ENCODE measurements at places on chromosomes 1 and 21. TPM values are rescaled to one million over a fixed set of nuclear protein-coding genes. Genes with fewer than 3 reads are reported as not detected.

DNA sequence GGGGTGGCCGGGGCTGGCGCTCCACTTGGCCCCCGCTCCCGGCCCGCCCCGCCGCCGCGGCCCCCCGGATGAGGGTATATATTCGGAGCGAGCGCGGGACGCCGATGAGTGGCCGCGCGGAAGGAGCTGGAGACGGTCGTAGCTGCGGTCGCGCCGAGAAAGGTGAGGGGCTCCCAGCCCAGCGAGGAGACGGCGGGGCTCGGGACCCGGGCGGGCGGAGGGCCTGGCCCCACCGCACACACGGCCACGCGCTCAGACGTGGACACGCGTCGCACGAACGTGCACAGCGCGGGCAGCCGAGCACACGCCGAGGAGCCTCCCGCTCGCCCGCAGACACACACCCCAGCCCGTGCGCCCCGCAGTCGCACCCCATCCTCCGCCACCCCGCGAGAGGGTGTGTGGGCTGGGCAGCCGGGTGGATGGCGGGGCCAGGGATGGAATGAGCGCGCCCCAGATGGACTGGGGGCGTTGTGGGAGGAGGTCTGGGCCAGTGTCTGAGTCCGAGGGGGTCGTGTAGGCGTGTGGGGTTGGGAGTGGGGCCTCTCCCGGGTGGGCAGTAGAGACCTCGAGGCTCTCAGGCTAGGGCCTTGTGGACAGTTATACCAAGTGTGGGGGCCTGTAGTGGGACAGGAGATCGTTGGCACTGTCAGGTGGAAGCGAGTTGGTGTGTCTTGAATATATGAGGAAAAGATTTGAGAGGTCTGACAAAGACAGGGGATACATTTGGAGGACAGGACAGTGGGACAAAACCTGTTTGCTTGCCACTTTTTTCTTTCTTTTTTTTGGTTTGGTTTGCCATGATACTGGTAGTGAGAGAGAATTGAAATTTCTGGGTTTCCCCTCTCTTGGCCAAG lies at the start of gene UAP1:
Gene UAP1 (plus strand): TSS at position 107 of the 854 bp plus-strand sequence. CDS start 4,347 bp downstream, outside the sequence.
- DNase-seq: no peak

DNA sequence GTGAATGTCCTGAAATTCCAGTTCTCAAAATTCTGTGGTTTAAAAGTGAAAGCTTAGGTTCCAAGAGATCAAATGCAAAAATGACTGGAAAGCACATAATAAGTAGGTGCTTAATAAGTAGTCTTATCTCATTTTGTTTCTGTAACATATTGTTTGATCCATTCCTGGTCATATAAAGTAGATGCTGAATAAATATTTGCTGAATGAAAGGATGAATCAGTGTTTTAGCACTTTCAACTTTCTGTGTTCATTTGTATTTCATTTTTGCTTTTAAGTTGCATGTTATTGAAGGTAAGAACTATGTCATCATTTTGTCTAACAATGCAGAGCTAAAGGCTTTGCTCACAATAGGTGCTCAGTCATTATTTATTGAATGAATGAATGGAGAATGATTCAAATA lies 6.3 kb downstream of the MAST2 start:
- DNase-seq: no peak

Gene PKP1
- polyA plus RNA-seq: 169 TPM

- DNase-seq: no peak
Observed at GRCh38 chr1:1050577-1051052, 23.5 kb downstream of the RNF223 start.

Gene EDEM3
- polyA plus RNA-seq: 23.6 TPM

- DNase-seq: no peak
Observed at GRCh38 chr21:26194326-26194725, 23.8 kb upstream of the APP start.

Gene TP53BP2
- 14.8 TPM for polyA plus RNA-seq

GRCh38 chr1:17594026-17594425 lies 54.5 kb downstream of the ARHGEF10L start:
- DNase-seq: no peak

Gene NRAS
- polyA plus RNA-seq: 24.5 TPM

- no peak for DNase-seq
Observed at GRCh38 chr1:101086783-101087182, 61.2 kb upstream of the DPH5 start.

DNA sequence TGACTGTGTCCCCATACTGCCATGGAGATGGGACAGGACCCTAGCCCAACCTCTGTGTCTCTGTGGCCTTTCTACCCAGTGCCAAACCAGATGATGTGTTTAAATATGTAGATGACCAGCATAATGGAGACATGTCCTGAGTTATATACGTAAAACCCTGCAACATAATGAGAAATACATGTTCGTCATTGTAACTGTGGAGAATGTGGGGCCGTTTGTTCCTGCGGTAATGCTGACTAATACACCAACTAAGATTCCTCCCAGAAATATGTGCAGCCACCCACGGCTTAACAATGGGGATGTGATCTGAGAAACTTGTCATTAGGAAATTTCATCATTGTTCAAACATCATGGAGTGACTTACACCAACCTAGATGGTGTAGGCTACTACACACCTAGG lies 71.7 kb upstream of the SIM2 start:
- DNase-seq: no peak

- DNase-seq: no peak
Observed at GRCh38 chr1:81151206-81151605, 649.5 kb upstream of the ADGRL2 start.

Gene FTCD
- not detected for polyA plus RNA-seq

DNA sequence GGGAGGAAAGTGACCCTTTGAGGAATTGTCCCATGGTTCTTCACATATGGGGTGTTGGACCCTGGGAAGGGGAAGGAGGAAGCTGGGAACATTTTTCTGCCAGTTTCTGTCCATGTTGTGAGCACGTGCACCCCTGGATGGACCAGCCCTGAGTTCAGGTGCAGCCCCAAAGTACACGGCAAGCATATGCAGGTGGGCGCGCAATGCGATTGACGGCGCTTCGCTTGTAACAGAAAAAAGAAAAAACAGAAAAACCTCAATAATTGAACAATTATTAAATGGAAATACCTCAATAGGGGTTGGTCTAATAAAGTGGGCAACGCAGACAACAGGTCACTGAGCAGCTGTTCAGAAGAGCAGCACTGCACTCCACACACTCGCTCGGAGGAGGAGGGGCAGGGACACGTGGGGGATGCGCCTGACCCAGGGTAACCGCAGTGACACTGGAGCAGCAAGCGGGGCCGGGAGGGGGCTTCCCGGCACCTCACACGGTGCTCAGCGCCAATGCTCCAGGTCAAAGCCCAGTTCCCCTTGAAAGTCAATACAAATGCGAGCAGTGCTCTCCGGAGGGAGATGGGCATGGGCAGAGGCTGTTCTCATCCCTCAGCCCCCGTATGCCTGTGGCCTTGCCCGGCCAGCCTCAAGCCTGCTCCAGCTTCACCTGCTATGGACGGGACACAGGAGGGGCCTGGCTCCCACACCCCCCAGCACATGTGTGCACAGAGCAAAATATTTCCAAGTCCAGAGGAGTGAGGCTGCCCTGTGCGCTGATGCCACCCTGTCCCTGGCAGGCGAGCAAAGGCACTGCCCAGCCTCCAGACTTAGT lies 6.6 kb upstream of the ACTRT2 start:
- DNase-seq: no peak

- no peak for DNase-seq
Observed at GRCh38 chr1:36572906-36573305, 90.2 kb upstream of the CSF3R start.

Gene GUCA2A
- polyA plus RNA-seq: not detected

DNA sequence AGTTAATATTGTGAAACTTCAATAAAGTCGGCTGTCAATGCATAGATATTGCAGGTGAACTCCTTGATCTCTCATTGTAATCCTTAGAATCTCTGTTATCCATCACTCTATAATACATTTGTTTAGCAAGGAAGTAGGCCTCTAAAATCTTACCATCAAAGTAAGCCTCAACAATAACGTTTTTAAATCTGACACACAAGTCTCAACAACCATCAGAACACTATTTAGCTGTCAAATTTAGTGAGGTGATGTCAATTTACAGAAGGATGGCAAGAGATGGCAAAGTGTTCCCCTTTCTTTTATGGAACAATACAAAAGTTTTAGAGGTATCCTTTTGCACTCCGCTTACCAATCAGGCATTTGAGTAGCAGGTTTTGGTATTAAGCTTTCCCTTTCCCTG lies 67.6 kb downstream of the RWDD3 start:
- no peak for DNase-seq

GRCh38 chr1:214469290-214469689 lies 82.1 kb downstream of the PTPN14 start:
- DNase-seq: no peak

GRCh38 chr1:67816095-67816475 lies 17.2 kb downstream of the GNG12 start:
- no peak for DNase-seq

DNA sequence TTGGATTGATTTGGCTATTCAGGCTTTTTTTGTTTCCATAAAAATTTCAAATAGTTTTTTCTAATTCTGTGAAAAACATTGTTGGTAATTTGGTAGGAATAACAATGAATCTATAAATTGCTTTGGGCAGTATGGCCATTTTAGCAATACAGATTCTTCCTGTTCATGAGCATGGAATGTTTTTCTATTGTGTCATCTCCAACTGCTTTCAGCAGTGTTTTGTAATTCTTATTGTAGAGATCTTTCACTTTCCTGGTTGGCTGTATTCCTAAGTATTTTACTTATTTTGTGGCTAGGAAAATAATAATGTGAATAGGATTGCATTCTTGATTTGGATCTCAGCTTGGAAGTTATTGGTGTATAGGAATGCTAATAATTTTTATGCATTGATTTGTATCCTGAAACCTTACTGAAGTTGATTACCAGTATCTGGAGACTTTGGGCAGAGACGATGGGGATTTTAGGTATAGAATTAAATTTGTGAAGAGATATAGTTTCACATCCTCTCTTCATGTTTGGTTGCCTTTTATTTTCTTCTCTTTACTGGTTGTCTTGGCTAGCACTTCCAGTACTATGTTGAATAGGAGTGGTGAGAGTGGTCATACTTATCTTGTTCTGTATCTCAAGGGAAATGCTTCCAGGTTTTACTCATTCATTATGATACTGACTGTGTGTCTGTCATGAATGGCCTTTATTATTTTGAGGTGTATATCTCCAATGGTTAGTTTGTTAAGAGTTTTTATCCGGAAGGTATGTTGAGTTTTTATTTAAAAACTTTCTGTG lies 57.3 kb downstream of the DRAM2 start:
- DNase-seq: no peak

DNA sequence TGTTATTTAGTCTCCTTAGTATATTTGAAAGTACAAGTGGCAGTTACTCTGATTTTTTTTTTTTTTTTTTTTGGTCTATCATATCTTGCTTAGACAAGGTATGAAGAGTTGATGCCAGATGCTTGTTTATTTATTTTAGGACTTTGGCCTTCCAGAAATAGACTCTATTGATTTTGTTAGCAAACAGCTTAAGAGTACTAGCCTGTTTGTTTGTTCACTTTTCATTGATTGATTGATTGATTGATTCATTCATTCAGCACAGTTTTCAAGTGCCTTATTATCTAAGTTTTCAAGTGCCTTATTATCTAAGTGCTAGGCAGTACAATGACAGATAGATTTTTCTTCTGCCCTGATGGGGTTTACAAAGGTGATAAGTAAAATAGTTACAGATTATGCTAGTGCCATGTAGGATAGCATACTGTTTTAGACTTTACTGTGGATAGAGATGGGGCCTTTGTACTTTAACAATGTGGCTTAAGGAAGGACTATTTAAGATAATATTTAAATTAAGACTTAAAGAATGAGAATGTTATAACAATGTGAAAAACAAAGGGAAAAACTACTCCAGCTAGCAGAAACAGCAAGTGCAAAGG lies 50.5 kb downstream of the MTF2 start:
- DNase-seq: no peak

Gene PCSK9
- 61.7 TPM for polyA plus RNA-seq

DNA sequence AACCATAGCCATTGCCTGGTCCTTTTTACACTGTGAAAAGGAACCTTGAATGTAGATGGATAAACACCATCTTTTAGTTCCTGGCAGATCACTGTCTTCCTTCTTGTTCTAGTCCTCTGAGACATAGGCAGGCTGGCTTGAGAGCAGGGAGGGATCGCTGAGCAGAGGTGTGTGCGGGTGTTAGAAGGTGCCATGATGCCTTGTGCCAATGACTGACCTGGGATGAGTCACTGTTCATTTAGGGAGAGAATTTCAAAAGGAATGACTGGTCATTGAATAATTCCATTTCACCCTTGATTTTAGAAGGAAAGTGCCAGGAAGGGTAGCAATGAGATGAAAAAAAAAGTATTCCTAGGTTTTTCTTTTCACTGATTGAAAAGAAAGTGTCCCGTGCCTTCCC lies 383.9 kb downstream of the KIF26B start:
- DNase-seq: no peak

- no peak for DNase-seq
Observed at GRCh38 chr1:1954831-1955441, 35.9 kb upstream of the TMEM52 start.

DNA sequence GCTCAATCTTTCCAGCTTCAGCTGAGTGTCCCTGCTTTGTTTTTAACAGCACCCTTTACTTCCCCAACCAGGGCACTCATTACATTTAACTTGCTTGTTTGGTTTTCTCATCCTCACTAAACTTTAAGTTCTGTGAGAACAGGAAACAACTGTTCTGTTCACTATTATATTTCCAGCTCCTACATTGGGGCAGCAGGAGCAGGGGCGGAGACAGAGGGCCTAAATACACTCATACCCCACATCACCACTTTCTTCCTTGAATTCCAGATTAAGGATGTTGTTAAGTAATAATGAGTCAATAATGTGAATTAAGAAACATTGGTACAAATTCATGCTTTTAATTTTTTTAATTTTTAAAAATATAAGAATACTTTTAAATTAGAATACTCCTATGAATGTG lies 6.0 kb downstream of the DRAM2 start:
- DNase-seq: no peak
